ENCODE measurements at places on chromosomes 4 and X.

DNA sequence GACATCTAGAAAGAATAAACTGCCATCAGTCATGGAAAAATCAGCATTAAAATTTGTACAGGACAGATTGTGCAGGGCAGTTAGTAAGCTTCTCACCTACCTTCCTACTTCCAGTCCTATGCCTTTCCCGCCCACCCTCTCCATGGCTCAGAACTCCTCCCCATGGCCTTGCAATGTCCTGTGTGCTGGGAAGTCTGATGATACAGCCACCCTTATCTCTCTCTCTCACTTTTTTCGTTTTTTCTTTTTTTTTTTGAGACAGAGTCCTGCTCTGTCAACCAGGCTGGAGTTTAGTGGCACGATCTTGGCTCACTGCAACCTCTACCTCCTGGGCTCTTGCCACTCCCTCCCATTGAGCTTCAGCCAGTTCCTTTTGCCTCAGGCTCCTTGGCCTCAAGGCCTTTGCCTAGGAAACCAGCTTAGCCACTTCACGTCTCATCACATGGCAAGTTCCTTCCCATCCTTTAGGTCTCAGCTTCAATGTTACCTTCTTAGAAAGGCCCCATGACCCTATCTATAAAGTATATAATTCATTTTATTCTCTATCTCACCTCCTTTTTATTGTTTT, 259.7 kb downstream of the NKX6-1 start:
- no peak for DNase-seq

GRCh38 chrX:13036896-13037295, 7.5 kb downstream of the FAM9C start:
- no peak for DNase-seq

- DNase-seq: no peak
Measured at GRCh38 chr4:124032035-124032434, 635.4 kb downstream of the SPRY1 start.

DNA sequence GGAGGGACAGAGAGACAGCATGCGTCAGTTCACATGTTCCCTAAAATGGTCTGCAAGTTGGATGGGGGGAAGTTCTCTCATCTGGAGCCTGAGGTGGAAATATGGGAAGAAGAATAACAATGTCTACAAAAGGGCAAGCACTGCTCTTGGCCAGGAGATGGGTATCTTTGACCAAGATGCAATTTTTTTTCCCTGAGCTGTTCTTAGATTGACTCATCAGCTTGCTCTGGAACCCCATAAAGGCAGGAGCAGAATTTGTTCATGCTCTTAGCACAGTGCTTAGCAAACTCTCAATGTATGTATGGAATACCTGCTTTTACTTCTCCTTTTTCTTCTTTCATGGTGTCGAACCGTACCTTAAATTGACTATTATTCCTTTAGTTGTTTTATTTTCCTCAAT, 90.5 kb upstream of the ZNF827 start:
- no peak for DNase-seq

- no peak for DNase-seq
Measured at GRCh38 chr4:174389439-174389838, 105.7 kb downstream of the CEP44 start.

- DNase-seq: no peak
Measured at GRCh38 chr4:73847526-73848182, 5.4 kb upstream of the PF4V1 start.

- no peak for DNase-seq
Measured at GRCh38 chr4:123599920-123600810, 203.6 kb downstream of the SPRY1 start.

GRCh38 chr4:40576651-40577480, 52.8 kb downstream of the RBM47 start:
- DNase-seq: no peak

DNA sequence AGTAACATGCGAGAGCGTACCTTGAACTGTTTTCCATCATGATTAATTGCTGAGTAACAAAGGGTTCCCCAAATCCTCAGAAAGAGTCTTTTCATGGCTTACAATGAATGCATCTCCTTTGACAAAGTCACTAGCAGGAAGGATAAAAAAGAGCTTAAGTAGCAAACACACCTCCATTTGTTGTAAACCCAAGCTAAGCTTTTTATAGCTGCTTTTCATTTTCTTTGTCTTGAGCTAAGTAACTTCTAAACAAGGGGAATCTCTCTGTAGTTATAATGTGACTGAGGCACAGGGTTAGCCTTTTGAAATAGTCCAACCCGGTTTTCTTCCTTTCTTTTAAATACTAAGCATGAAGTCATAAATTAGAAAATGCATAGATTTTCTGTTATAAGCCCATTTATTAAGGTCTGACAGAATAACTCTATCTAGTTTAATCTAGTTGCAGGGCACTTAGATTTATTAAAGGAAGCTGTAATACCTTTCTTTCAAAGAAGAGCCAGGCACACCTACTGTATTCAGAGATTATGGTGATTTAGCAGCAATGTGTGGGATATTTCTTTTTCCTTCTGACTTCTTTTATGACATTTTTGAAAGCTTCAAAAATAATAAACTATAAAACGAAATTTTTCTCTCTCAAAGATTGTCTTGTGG, 226.9 kb upstream of the SMIM31 start:
- no peak for DNase-seq

GRCh38 chr4:24693636-24694035, 101.7 kb upstream of the SOD3 start:
- DNase-seq: no peak

DNA sequence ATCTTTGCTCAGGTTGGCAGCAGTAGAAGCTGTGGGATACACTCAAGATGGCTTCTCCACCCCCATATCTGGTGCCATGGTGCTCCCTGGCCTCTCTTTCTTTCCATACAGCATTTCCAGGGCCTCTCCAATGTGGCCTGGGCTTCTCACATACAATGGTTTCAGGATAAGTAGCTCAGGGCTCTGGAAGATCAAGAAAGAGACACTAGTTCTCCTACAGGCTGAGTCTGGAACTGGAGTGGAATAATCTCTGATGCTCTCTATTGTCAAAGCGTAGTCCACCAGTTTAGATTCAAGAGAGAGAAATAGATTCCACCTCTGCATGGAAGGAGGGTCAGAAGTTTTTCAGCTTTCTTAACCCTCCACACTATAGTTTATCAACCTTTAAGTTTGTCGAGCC, 138.2 kb upstream of the AADAT start:
- DNase-seq: no peak

DNA sequence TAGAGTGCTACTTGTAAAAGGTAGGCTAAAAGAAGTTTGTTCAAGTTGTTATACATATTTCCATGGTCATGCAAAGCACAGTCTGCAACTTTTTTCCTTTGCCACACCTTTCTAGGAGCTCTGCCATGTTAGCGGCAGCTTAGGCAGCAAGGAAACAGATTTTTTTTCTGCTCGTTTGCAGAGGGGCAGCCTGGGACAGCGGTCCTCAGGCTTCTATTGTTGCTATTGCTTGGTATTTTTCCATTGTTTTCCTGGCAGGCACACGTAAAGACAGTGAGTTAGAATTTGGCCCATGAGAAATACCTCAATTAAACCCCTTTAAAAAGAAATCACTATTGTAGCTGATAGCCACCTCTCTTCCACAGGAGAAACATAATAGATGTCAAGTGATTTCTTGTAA, 391.4 kb downstream of the SH2D1A start:
- DNase-seq: no peak

DNA sequence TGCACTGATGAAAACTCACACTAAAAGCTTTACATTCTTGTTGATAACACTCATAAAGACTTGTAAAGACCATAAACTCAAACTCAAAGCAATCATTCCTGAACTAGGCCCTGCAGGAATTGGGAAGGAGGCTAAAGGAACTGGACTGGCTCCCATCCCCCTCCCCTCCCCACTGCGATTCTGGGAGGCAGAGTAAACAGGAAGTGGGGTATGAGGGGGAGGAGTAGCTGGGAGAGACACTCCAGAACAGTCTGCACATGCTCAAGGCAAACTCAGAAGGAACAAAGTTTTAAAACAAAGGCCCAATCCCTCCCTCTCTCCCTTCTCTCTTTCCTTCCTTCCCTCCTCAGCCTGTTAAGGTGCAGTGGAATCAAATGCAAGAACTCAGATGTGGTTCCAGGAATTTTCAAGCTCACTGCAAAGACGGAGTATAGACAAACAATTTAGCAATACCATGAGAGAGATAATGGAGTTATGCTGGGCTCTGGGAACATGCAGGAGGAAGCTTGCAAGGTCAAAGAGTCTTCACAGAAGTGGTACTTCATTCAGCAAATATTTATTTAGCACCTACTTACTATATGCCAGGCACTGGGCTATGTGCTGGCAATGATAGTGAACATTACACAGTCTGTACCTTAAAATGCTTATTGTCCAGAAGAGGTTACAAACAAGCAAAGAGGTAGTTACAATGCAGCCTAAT, 15.9 kb downstream of the MID1IP1 start:
- DNase-seq: no peak

- no peak for DNase-seq
Measured at GRCh38 chr4:108980455-108981239, 217.8 kb upstream of the ETNPPL start.

- DNase-seq: no peak
Measured at GRCh38 chr4:154329939-154330338, 161.7 kb downstream of the DCHS2 start.

GRCh38 chr4:148065075-148065474, 333.2 kb downstream of the ARHGAP10 start:
- DNase-seq: no peak

DNA sequence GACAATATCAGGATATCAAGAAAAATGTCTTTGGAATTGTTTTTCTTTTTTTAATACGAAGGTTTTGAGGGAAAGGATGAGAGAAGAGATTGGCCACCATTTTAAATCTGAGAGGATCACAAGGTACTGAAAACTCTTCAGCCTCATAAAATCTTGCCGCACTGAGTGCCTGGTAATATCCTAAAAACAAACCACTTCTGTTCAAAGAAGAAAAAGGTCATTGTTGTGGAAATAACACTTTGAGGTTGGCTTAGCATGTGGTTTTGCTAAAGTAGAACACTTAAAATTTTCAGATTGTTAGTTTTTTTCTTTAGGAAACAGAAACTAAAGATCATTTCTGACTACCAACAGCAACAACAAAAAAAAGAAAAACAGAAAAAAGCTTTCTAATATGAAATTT, 1.0 kb upstream of the CLDN22 start:
- DNase-seq: no peak

GRCh38 chr4:138841343-138841742, 174.2 kb upstream of the NOCT start:
- DNase-seq: no peak

GRCh38 chr4:13968723-13969122, 341.2 kb upstream of the BOD1L1 start:
- DNase-seq: no peak

GRCh38 chrX:48720577-48721250, 24.2 kb downstream of the SUV39H1 start:
- no peak for DNase-seq

DNA sequence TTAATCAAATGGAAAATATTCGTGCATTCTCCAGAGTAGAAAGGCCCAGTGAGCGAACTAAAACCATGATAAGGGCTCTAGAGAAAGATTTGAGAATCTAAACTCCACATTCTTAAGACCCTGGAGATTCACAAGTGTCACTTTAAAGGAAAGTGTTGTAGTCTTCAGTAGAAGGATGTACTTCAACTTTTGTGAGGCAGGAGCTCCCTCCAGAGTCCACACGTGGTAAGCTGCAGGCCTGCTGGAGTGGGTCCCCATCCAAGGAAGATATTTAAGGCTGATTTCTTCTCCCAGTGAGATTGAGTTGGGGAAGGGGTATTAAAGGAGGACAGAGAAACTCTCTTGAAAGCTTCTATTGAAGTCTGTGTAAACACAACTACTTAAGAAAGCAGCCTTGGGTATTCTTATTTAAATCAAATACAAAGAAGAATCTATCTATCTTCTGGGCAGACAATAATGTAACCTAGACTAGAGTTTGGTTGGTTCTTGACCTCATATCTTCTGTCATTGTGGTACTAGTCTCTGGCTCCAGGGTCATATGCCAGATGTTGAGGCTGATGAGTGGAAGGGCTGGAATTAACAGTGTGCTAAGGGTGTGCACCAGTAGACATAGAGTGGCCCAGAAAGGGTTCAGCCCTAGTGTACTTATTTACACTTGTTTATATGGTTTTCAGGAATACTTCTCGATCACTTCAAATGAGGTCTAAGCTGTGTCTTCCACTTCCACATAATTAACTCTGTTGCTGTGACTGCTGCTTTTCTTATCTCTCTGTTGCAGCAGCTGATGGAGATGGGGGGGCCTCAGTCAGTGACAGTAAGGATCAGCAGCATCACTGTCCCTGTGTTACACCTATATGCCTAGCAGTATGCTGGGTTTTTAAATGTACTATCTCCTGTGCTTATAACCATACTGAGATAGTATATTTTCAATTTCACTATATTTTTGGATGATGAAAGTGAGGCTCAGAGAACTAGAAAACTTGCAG, 76.1 kb downstream of the HMGB2 start:
- peak; percentile 12 for DNase-seq

DNA sequence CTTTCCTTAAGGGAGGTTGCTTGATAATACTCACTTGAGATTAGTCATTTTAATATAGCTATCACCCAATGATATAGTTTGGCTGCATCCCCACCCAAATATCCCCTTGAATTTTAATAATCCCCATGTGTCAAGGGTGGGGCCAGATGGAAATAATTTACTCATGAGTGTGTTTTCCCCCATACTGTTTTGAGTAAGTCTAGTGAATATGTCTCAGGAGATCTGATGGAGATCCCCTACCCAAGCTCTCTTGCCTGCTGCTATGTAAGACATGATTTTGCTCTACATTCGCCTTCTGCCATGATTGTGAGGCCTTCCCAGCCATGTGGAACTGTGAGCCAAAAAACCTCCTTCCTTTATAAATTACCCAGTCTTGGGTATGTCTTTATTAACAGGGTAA, 539.7 kb upstream of the GRID2 start:
- DNase-seq: no peak

DNA sequence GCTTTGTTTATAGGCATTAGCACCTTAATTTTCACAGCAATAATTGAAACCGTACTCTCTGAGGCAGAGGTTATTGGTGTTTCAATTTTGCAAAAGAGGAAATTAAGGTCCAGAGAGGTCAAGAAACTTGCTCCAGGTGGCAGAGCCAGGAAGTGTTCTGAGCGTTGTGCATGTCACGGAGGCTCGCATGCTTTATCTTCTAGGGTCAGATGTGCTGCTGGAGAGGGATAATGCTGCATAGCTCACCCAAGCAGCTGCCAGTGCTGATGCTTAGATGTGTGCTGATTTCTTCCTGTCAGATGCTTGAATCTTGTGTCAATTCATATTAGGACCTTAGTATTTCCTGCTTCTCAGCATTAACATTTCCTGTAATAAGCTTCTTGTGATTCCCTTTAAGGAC, 13.0 kb upstream of the FGF5 start:
- no peak for DNase-seq

DNA sequence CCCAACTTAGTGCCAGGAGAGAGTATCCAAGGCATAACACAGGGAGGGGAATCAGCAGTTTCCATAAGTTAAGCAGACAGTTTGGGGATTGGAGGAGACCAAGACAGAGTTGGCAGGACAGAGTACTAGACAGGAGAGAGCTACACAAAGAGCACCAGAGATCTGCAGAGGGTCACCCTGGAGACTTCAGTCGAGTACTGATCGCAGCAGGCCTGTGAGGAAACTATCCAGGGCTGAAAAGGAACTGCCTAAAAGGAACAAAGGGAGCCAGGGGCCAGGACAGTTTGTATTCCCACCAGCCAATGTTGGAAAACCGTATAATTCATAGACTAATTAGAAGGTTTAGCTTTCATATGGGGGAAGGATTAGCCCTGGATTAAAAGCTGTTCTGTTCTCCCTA, 80.6 kb upstream of the ENPP6 start:
- DNase-seq: no peak
